ENCODE measurements at places on chromosomes 3 and 15.

- DNase-seq = no peak
These were observed 191.5 kb downstream of the FOXB1 start for GRCh38 chr15:60195611-60196010.

DNA sequence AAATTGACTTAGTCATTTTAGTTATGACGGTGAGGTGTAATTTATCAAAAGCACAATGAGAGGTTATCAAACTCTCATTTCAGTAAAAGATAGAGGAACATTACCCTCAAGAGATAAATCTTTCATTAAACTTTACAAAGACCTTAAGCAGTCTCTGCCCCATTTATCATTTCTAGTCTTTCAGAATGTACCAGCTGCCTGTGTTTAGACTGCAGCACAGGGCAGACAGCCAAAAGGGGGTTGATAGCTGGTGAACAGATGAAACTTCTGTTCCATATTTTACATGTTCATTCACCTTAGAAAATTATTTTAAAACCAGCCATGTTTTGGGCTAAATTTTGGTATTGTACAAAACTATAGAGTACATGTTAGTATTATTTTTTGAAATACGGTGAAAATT is 514.6 kb upstream of the CNTN3 start:
- no peak for DNase-seq

- DNase-seq = no peak
These were observed 108.0 kb downstream of the KCNH8 start for GRCh38 chr3:19256313-19256712.

GRCh38 chr3:13018043-13018451 is 55.2 kb downstream of the IQSEC1 start:
- no peak for DNase-seq

GRCh38 chr15:29825227-29825626 is 3.0 kb upstream of the TJP1 start:
- DNase-seq = no peak

GRCh38 chr3:48296699-48297098 is 36.8 kb downstream of the SPINK8 start:
- no peak for DNase-seq

DNA sequence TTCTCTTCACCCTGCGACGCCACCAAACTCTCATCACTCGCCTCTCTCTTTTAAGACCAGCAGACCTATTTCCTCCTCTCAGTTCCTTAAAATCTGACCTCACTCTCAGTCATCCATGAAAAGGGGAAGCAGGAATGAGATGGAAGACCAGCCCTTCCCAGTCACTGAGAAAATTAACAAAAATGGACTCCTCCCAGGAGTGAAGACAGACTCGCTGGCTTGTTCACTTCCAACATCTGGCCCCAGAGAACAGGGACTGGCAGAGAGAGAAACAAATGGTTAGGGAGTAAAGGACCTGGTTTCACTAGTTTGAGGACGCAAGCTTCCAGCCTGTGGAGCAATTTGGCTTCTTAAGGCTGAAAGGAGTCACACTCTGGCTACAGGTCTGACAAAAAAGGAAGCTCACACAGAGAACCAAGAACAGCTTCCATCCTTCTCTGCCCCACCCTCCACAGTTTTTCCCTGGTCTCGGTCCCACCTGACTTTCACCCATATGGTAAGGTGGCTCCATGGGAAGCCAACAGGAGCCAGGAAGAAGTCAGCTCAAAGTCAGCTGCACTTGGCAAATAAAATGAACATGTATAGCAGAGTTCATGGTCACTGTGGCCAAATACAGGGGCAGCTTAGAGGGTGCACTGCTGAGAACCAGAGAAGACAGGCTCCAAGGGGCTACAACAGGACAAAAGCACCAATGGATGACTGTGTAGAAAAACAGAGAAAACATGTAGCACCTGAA is 57.2 kb downstream of the ITGB5 start:
- no peak for DNase-seq
